HS-5 (cell line): ENCODE measurements at places on chromosomes 2 and 18.
A peak's percentile ranks its signal among the peaks of the same experiment; 100 is the strongest.

DNA sequence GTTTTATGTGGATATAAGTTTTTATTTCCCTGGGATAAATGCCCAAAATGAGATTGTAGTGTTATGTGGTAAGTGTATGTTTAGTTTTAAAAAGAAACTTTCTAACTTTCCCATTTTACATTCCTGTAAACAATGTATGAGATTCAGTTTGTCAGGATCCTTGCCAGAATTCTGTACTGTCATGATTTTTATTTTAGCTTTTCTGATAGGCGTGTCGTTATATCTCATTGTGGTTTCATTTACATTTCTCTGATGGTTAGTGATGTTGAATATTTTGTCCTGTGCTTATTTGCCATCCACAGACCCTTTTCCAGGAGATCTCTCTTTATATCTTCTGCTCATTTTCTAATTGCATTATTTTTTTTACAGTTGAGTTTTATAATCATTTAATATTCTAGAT is 245.6 kb upstream of the CDH2 start:
- DNase-seq, result no peak

GRCh38 chr2:219912491-219912921 is 285.1 kb downstream of the SLC4A3 start:
- no peak for DNase-seq

DNA sequence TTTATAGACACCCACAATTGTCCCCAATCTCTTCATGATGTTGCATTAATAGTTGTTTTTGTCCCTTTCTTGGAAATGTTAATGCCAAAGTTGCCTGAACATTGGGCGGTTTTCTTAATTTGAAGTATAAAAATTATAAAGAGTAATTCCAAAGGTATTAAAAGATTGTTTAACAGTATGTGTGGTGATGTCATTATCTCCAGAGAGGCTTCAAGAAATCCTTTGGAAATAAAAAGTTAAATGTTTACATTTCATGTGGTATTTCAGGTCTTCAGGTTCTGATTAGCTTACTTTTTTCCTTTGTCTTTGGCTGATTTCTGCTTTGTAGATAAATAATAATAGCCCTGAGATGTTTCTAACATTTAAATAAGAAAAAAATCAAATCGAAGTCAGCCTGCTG is 29.3 kb upstream of the NOSTRIN start:
- no peak for DNase-seq

DNA sequence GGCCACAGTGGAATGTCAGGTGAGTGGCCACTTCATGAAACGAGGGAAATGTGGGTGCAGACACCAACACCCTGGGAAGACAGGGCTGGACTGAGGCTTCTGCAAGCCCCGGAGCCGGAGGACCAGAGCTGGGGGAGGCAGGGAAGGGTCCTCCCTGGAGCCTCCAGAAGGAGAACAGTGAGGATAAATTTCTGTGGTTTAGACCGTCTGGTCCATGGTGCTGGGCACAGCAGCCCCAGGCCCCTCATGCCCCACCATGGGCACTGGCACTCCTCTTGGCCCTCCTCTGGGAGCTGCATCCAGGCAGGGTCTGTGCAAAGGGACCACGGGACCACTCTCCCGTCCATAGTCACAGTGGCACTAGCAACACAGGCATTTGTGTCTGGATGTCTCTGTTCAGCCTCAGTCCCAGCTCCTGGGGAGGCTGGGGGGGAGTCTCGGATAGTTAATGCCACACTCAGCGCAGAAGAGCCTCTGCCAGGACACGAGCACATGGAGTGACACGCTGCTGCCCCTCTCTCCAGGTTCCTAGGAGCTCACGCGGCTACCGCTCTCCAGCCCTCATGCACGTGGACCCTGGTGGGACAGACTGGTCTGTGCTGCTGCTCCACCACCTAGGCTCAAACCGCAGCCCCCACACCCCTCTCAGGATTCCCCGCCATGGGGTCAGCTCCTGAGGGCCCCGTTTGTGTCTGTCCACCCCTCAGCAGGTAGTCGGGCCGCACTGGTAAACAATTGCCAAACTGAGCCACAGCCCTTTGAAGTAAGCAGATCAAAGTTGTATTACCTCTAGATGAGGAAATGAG is 305.9 kb upstream of the SALL3 start:
- DNase-seq, result no peak

DNA sequence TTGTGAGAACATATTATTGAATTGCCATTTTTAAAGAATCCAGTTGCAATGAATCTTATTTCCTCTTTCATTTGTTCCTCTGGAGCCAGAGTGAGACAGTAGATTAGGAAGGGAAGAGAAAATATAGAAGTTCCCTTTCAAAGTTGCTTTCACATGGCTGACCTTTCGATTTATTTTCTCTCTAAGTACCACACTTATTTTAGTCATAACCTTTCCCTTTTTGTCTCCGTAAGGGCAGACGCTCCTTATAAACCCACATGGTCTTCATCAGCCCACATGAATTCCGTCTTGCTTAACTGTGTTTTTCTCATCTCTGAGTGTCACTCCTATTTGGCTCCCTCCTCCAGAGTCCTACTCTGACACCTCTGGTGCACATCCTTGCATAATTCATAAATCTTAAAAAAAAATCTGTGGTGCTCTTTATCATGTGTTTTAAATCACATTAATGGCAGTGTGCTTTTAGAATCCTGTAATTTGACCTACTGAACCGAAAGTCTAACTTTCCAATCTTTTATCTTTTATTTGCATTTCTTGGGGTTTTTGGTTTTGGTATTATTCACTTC is 38.5 kb upstream of the ZNF396 start:
- no peak for DNase-seq

GRCh38 chr18:12944709-12945108 is 3.1 kb upstream of the SEH1L start:
- DNase-seq, result no peak

- no peak for DNase-seq
Observed at GRCh38 chr2:210792000-210792399, 235.6 kb downstream of the CPS1 start.

DNA sequence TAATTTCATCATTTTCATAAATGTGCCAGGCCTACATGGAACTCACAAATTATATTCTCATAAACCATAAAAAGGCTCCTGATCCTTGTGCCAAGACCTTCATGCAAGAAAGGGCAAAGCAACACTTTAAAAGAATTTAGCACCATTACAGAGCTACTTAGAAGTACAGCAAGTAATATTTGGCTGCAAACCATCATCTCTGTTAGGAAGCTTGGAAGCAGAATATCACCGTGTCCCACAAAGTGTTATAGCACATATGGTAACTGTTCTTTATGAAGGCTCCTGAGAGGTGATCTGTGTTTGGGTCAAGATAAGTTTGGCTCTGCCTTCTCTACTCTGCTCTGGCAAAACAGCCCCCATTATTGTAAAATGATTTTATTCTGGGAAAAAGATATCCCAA is 59.7 kb upstream of the KCNJ3 start:
- DNase-seq, result no peak

DNA sequence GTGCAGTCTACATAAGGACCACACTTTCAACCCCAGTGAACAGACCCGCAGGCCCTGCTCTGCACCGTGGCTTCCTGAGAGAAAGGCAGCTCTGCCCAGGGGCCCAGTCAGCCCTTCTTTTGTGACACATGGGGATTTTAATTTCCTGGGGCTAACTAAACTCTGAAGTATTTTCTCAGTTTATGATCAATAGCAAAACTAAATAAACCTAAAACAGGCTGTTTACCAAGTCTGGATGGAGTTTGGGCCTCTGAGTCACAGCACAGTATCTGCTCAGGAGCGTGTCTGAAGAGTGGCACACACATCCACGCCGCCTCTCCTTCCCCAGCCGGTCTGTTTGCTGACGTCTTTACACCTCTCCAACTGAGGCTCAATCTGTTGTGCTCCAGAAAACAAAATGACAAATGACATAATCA is 72.3 kb downstream of the LDLRAD4 start:
- no peak for DNase-seq

DNA sequence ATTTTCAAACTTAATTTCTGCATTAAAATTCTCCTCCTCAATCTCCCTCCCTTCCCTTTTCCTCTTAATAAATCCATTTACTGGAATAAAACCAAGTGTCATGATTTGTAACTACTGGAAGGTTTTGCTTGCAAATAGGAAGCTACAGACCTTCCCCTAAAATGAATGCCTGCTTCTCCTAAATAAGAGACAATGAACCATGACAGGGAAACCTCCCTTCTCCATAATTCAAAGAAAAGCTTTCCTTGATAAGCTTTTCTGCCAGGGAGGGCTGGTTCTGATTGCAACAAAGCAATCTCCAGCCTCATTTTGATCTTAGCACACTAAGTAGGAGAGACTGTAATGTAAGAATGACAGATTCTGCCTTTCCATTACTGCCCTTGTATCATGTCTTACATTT is 111.0 kb upstream of the CDH20 start:
- DNase-seq, result no peak

DNA sequence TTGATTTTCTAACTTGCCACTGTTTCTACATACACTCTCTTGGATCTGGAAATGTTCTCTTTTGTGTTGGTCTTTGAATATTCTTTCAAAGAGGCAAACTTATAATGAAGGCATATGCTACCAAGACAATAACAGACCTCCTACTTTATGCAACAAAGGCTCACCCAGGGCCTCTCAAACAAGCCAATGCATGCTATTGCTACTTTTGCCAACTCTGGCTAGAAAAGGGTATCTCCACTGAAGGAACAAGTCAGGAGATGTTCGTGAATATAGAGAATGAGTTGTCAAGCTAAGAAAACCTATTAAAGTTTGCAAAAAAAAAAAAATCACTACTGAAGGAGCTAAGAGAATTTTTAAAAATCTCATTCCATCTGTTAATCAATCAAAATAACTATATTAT is 15.9 kb upstream of the DSG2 start:
- no peak for DNase-seq

GRCh38 chr2:202769201-202769600 is 102.4 kb downstream of the ICA1L start:
- no peak for DNase-seq

DNA sequence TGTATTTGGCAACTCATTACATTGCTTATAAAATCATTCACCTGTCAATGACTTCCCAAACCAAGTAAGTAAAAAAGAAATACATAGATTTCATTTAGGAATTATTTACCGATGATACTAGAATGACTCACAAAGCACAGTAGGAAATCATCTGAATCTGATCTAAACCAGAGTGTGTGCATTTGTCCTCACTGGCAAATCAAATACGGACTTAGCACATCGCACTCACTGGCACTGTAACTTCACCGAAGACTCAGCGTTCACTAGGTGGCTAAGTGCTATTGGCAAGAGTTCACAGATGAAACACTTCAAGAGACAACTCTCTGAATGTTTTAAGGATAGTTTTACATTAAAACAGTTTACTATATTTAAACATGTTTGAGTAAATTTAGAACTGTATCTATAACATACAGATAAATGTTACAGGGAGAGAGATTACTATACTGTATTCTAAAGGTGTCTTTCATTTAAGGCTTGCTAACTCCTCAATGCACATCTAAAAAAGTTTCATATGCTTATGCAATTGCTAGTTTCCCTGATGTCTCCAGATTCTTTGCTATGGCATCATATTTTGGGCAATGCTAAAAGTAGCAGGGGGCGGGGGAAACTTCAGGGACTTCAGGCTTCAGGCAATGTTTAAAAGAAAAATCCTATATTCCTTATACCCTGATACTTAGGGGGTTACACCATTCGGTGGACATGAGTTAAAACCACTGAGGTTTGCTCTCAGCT is 48.8 kb downstream of the STK39 start:
- DNase-seq, result peak; percentile 69

GRCh38 chr2:227460833-227461232 is 11.1 kb upstream of the AGFG1 start:
- DNase-seq, result no peak

DNA sequence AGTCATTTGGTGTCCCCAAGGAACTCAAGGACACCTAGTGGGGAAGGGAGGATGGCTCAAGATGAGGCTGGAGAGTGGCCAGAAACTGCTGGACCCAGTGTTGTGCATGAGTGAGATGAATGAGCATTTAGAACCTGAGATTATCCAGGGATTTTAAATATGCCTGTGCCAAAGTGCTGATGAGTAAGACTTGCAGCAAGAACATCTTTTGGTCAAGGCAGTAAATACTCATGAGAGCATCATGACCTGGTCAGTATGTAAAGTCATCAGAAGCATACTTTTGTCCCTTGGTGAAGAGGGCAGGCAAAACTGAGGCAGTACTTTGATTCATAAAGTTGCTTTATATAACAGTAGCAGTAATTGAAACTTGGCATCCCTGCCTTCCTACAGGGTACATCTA is 3.1 kb upstream of the SPP2 start:
- no peak for DNase-seq

- DNase-seq, result no peak
Observed at GRCh38 chr2:181218401-181218821, 238.0 kb downstream of the UBE2E3 start.

- no peak for DNase-seq
Observed at GRCh38 chr2:31254237-31255203, 20.6 kb downstream of the EHD3 start.

DNA sequence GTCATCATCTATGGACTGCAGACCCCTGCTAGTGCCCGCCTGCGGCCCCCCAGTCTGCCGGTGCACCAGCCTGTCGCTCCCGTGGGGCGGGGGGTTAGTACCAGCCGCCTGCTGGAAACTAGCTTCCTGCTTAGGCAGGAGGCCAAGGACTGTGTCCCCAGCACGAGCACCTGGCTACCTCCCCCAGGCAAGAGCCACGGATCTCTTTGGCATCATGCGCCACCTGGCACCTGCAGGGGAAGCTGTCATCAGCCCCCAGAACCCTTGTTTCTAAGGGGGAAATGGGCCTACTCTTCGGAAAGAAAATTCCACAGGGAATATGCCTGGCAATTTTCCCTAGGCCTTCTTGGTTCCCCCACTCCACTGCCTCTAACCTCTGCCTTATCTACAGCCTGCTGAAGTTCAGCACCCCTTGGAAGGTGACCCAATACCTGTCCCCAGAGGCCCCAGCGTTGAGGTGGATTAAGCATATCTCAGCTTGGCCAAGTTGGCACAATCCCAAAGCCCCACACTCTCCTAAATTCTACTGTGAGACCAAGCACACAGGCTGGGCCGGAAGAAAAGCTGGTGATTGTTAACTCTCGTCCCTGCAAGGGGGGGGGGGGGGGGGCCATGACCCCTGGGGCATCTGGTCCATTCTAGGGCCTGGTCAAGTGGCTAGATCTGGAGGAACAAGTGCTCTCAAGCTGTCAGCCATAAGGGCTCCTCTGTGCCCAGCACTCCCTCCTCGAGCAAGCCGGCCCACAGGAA is 62.0 kb upstream of the POMC start:
- DNase-seq, result no peak

DNA sequence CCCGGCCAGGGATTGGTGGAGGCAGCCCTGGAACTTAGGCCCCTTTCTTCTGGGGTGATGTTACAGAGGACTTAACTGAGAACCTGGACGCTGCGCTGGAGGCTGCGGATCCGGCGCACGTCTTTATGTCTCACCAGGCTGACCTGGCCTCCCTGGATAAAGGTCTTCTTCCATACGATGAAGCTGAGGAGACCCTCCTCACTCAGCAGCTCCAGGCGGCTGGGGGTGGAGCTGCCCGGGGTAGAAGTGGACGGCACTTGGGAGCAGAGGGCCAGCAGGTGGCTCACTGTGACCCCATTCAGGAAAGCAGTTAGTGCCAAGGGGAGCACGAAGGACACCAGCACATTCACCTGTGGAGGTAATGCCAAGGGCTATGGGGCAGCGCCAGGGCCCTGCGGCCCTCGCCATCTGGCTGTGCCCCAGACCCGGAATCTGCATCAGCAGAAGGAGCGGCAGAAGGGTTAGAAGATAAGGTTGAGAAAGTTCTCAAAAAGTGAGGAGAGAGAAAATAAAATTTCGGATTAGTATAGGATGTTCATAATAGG is 8.0 kb downstream of the NTSR2 start:
- no peak for DNase-seq
